ENCODE measurements at places on chromosomes 12 and 14.

- DNase-seq: no peak
These were observed 21.1 kb downstream of the CHGA start for GRCh38 chr14:92943855-92944570.

GRCh38 chr12:6312529-6313325, 2.2 kb downstream of the PLEKHG6 start:
- DNase-seq: no peak

DNA sequence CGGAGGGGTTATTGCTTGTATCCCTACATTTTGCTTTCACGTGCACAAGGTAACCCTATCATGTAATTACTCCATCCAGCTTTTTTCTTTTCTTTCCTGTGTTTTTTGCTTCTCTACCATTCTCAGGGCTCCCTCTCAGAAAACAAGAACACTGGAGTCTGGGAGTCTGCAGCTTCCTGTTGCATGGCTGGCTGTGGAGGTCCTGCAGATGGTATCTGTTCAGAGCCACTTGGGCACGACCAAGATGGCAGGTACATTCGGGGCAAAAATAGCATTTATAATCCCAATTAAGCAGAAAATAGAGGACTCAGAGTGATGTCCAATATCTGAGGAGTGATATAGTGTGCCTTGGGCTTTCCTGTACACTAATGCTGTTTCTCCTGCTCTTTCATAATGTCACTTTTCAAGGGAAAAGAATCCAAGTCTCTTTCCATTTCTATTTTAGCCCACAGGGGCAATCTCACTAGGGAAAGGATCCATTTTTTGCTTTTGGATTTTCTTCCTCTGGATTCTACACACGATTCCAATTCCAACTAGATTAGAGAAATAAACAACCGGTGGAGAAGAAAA, 3.2 kb upstream of the NUMB start:
- DNase-seq: no peak

DNA sequence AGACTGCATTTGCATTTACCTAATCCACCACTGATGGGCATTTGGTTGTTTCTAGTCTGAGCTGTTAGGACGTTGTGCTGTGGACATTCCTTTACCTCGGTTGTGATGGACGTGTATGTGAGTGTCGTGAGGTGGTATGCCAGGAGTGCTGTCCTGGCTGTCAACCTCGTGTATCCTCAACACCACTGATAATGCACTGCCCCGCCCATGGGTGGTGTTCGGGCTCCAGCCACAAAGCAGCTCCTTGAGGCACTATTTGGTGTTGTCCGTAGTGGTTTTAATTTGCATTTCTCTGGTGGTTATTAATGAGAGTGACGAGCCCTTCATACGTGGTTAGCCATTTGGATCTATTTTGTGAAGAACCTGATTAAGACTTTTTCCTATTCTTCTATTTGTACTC, 87.6 kb downstream of the PPP2R5C start:
- DNase-seq: no peak

DNA sequence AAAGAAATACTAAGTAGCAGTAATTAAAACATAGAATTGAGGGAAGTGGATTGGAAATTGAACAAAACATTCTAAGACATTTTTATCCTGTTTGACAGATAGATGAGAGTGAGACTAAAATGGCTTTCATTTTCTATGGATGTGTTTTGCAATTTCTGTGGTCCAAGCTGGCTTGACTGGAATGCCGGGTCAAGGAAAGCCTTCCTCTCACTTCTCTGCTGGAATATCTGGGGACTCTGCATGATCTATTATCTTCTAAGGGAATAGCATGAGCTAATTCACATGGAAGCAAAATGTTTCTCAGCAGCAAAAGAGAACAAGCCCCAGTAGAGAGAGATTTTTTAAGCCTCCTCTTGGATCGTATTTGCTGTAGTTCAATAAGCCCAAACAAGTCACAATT, 407.9 kb upstream of the ATXN7L3B start:
- DNase-seq: no peak

GRCh38 chr12:109731231-109731731, 17.7 kb downstream of the FAM222A start:
- DNase-seq: no peak

- no peak for DNase-seq
These were observed 6.3 kb downstream of the NTN4 start for GRCh38 chr12:95784286-95784685.

DNA sequence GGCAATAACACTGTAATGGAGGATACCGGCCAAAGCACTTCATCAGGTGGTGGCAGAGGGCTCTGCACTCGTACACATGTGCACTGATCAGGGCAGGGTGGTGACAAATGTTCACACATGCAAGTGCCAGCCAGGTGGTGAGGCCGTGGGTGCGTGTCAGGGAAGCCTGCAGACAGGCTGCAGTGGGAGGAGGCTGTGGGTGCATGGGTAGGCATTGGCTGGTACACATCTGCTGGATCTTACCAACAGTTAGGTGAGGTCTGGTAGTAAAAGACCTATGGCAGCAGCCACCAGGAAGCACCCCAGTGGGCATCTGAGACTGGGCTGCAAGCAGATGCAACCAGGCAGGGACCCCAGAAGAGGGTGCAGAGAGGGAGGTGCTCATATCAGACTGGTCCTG, 65.3 kb downstream of the PDE6H start:
- no peak for DNase-seq

DNA sequence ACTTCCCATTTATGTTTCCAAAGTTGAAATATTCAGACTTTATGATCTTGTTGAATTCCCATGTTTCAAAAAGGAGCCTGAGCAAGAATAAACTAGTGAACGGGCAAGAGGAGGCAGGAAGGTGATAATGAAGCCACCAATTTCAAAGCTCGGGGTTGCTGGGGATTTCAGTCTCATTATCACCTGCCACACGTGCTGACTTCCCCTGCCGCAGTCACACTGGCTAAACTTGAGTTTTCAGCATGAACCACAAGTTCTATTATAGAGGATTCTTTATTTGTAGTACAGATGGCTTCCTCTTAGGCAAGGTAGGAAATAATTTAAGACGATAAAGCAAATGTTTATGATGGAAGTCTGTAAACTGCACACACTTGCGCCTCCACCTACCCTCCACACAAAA, 18.1 kb upstream of the DIABLO start:
- DNase-seq: no peak

GRCh38 chr12:49783917-49784676, 42.7 kb downstream of the TMBIM6 start:
- peak; percentile 91 for DNase-seq

GRCh38 chr14:50353126-50353525, 41.0 kb downstream of the DMAC2L start:
- DNase-seq: no peak

GRCh38 chr14:89123851-89124250, 293.2 kb downstream of the FOXN3 start:
- no peak for DNase-seq

DNA sequence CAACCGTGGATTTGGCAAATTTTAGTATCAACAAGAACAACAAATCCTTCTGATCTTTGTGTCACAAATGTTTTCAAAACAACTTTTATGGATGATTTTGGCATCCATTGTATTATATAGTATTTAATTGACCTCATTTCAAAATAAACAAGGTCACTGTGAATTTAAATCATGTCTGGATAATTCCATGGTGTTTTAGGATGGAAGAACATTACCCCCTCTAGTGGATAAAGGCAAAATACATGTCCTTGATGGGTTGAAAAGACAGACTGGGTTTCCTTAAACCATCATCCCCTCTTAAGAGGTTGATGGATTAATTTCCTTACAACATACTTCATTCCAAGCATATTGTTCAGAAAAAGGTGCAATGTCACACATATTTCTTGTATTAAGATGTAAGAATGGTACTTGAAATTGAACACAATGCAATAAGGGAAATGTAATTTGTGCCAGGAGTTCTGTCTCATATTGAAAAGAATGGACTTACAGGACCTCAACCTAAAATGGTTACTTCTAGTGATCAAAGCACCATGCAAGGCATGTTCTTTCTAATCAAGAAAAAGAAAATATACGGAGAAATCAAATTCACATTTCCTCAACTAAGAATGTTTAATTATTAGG, 352.0 kb downstream of the BCAT1 start:
- DNase-seq: peak; percentile 71

- DNase-seq: no peak
These were observed at the start of gene NINJ2 for GRCh38 chr12:663293-663871. Gene NINJ2, minus strand, starts transcription at chr12:663445. Its CDS starts 85 bp downstream, at chr12:663360.

- DNase-seq: no peak
These were observed 5.7 kb upstream of the ZNF385A start for GRCh38 chr12:54390176-54390667.

DNA sequence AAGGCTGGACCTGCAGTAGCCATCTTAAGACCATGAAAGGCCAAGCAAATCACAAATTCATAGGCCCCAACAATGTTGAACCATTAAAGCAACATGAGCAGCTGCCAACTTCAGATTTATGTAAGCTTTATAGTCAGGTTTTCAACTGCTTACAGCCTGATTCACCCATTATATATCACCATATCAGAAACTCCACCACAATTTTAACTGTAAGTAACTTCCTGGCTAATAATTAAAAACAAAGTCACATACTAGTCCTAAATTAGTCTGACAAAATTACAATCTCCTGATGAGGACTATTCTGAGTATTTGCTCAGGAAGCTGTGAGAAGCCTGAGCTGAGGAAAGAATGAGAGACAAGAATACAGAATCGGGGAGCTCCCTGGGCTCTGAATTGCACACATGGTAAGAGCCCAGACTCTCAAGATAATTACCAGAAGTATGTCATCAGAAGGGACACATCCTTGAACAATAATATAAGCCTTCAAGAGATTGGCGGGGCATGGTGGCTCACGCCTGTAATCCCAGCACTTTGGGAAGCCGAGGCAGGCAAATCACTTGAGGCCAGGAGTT, 55.1 kb downstream of the NUMB start:
- no peak for DNase-seq

DNA sequence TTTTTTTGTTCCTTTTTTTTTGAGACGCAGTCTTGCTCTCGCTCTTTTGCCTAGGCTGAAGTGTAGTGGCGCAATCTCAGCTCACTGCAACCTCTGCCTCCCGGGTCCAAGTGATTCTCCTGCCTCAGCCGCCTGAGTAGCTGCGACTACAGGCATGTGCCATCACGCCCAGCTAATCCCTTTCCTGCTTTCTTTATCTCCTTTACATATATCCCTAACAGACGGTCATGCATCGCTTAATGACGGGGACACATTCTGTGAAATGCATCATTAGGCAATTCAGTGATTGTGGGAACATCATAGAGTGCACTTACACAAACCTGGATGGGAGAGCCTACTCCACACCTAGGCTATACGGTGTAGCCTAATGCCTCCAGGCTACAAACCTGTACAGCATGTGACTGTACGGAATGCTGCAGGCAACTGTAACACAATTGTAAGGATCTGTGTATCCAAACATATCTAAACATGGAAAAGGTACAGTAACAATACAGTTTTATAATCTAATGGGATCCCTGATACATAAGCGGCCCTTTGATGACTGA, 32.8 kb downstream of the NOS1 start:
- DNase-seq: no peak

Data from fibroblast of mammary gland (primary cell).